T follicular helper cell (primary cell): ENCODE measurements at places on chromosomes 3 and 15.

DNA sequence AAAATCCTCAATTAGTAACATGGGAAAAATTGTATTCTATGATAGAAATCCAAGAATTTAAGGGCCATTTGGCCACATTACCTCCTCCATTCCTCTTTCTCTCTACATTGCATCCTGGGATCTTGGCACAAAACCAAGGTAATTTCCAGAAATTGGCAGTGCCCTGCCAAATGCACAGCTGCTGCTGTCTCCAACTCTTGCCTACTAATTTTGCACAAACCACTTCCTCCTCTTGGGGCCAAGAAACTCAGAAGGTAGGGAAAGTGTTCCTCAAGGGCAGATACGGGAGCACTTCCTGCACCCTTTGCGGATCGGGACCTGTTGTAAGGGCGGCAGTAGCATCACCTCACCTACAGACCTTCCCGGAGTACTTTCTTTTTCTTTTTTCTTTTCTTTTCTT, 57.8 kb downstream of the MAP3K13 start:
- DNase-seq, result no peak

DNA sequence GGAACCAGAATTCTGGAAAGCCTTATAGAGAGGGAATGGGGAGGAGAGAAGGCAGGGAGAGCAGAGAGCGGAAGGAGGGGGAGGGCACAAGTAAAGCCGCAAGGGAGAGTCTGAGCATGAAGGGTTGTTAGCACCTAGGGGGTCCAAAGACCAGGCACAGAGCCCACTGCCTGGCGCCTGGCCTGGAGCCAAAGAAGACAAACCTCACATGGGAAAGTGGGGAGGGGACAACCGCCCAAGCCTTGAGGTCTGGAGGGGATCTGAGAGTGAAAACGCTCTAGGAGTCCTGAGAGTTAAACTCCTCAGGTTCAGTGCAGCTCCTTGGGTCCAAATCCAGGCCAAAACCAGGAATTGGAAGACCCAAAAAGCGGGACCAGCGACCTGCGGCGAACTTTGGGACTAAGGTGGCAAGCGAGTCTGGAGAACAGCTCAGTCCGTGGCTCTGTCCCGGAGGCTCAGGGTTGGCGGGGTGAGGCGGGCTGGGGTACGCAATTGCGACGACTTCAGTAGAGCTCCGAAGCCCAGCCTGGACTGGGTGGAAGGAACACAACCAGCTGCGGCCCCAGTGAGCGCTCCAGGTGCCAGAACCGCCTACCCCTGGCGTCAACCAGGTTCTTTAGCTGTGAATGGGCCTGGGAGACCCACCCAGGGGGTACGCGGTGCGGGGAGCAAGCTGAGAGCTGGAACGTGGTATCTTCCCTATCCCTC, 807 bp upstream of the INAFM2 start:
- no peak for DNase-seq

DNA sequence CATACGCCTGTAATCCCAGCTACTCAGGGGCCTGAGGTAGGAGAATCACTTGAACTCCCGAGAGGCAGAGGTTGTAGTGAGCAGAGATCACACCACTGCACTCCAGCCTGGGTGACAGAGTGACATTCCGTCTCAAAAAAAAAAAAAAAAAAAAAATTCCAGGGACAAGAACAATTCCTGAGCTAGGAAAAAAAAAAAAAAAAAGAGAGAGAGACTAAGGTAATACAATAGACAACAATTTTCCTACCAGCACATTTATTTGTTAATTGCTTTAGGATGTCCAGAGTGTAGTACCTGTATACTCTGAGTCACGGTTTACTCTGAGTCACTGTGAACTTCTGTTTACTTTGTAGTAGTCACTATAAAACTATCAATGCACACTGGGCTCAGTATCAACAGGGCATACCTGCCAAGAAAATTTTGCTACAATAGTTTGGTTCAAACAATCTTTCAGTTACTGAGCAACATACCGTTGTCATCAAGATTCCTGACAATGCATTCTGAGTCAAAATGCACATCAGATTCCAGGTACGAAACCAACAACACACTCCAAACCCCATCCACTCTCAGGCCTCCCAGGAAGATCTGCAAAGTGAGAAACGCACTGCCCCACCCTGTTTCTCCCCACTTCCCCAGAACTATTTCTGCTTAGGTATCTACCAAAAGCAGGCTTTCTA, 28.3 kb downstream of the IGF2BP2 start:
- DNase-seq, result no peak

DNA sequence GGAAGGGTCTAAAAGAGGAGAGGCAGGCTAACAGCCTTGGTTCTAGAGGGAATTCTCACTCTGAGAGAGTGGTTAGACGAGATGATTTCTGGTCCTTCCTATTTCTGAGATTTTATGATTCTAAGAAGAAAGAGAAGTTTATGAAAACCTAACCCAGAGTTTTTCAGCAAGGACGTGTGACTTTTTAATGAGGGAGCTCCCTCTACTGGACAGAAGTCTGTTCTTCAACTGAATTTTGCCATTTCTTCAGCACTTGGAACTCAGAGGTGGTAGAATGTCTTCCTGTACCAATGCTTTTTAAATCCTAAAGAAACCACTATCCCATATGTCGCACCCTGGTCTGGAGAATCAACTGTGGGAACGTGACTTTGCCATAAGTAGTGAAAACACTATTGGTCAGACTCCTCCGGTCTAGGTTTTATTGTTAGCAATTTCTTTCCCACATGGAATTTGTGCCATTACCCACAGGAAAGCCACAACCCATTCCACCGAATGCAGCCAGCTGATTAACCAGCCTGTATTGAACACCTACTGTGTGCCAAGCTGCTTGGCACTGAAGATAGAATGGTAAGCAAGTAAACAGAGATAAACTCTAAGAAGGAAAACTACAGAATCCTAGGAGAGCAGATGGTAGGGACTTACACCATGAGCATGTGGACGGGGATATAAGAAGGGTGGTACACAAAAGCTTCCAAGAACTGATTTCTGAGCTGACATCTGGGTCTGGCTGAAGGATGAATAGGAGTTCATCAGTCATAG, 199.5 kb upstream of the LMCD1 start:
- no peak for DNase-seq

DNA sequence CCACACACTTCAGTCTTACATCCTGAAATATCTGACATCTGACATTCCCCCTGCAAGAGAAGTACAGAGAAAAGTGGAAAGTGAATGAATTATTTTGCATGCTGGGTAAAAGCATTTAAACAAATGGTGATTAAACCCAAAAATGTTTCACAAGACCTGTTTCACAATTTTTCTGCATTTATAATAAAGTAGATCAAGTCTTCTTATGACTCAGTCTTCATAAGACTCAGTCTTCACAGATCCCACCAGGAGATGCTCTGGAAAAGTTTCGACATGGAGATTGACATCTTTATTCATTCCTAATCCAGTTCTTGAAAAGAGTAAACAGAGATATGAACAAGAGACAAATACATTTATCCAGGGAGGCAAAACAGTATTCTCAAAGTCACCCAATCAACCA, 13.2 kb upstream of the EDC3 start:
- no peak for DNase-seq

DNA sequence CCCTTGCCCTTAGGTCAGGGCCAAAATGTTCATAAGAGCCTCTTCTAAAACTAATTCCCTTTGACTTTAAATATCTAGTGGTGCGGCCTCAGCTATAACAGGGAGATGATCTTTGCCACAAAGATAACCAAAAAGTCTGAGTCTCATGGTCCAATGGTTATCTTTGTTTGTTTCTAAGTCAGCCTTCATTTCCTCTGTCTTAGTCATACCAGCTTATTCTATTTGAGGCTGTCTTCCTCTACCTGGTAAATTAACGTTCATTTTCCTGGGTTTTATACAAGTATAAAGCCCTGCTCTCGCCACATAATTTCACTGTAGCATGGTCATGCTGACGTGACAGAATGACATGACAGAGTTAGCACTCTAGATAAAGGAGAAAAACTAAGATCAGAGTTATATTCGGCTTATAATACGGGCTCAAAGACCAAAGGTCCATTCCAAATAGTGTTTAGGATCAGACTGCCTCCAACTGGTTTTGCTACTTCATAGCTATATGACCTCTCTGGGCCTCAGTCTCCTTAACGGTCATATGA, 18.4 kb downstream of the ZNF860 start:
- DNase-seq, result no peak

GRCh38 chr3:142576792-142577191, 1.7 kb downstream of the ATR start:
- DNase-seq, result no peak

DNA sequence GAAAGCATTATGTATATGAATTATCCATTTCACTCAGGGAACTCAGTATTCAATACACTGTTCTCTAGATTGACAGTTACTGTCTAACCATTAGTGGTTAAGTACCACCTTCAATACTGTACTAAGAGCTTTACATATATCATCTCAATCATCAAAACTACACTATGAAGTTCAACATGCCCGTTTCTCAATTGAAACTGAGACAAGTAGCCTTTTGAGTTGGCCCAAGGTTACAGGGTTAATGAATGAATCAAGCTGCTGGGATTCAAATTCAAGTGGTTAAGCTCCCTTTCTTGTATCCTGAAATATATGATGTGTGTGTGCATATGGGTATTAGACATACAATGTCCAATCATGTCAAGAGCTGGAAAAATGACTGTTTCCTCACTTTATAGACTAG, 5.8 kb downstream of the TASOR start:
- no peak for DNase-seq

GRCh38 chr3:51343918-51344687, 41.0 kb upstream of the MANF start:
- DNase-seq, result no peak

GRCh38 chr3:19093084-19093483, 55.2 kb upstream of the KCNH8 start:
- no peak for DNase-seq

DNA sequence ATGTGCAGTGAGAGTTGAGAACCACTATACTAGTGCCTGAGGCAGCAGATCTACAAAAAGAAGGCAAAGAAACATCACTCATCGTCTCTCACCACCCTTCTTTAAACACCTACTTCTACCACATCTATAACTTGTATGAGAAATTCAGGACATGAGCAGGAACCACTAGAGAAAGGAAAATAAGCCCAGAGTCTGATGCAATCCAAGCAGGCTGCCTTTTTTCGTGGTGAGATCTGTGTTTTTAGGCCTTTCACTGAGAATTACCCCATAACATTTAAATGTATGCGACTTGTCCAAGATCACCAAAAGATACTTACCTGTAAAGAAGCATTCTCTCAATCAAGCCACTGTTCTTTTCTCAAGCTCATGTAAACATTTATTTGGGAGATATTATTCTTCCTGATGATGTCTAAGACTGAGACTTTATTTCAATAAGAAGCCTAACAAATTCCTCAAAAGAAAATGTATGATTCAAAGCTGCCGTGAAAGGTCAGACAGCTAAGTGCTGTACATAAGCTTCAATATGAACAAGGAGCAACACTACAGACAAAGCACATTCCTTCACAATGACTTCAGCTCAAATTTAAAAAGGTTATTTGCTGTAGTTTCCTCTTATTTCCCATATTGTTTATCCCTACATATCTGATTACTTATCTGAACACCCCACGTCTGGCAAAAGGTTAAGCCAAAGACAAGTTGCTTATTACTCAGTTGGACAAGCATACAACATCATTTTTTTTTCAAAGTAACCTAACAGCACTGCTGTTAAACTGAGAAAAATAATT, 16.5 kb downstream of the SPICE1 start:
- no peak for DNase-seq

- DNase-seq, result no peak
Observed at GRCh38 chr3:42984701-42985100, 5.6 kb downstream of the GASK1A start.

DNA sequence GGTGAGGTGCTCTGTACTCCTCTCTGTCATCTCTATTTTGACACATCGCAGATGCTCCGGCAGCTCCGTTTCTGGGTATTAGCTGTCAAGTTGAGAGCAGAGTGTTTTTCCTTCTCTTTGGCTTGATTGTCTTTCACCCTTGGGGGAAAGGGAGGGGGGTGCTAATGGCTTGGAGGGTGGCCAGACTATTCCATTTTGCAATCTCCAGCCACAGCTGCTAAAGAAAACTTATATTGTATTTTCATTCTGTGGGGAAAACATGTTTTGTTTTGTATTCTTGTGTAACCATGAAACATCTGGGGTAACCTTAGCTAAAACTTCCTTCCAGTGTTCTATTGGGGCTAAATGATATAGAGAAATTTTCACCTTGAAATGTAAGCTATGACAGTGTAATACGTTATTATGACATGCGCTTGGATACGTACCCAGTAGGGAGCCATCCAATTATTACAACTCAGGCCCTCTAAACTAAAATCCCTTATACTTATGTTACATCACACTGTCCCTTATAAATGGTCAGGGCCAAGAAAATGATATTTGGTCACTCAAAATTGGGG, 14.0 kb upstream of the LARP6 start:
- DNase-seq, result no peak

DNA sequence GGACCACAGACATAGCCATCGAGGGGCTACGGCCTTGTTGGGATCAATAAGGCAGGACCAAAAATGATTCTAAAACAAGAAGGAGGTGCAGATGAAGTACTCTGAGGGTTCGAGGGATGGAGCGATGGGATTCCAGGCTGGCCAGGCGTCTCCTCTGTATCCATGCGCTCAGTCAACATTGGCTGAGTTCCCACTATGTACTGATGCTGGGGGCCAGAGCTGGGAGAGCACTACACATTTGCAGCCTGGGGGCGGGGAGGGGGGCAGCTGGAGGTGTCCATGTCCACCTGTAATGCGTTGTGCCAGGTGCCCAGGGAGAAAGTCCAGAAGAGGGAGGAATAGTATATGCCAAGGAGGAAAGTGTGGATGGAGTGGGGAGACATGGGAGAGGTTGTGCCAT, 81.5 kb downstream of the AAGAB start:
- DNase-seq, result no peak
